ENCODE measurements at places on chromosomes 16 and 17. TPM values are rescaled to one million over a fixed set of nuclear protein-coding genes. Genes with fewer than 3 reads are reported as not detected.

The ITGAX gene
- polyA plus RNA-seq = 78.8 TPM

The USP10 gene
- polyA plus RNA-seq = 51.0 TPM

DNA sequence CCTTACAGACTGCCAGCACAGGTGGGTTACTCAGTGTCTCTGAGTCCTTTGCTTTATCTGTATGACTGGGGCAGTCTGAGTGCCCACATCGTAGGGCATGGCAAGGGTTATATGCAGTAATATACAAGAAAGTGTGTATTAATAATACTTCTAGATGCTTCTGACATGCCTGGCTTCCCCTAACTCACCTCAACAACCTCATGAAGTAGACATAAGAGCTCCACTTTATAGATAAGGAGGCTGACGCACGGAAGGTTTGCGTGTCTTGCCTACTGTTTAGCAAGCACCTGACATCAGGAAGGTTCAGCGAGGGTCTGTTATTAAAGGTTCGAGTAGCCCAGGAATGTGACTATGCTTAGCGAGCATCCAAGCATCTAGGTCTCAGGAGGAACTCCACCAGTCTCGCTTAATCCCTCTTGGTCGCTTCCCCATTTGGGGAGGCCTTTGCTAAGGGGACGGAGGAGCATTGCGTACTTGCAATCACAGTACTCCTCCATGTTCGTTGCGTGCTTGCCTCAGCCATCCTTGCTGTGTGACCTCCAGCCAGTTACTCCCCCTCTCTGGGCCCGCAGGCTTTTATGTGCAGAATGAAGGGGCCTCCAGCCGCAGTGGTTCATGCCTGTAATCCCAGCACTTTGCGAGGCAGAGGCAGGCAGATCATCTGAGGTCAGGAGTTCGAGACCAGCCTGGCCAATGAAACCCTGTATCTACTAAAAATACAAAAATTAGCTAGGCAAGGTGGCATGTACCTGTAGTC lies 1.6 kb downstream of the KCNG4 start:
- no peak for DNase-seq

DNA sequence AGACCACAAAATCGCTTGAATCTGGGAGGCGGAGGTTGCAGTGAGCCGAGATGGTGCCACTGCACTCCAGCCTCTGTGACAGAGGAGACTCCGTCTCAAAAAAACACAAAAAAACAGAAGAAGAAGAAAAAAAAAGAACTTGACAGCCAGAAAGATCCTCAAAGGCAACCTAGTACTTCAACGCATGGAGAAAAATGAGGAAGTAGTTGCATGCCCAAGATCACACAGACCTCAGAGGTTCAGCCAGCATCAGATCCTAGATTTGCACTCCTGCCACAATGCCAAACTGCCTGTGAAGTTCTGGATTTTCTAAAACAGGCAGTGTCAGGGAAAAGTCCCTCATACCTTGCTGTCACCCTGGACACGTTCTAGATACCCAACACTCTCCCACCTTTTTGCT lies 1.5 kb downstream of the ATPAF2 start:
- peak; percentile 68 for DNase-seq

DNA sequence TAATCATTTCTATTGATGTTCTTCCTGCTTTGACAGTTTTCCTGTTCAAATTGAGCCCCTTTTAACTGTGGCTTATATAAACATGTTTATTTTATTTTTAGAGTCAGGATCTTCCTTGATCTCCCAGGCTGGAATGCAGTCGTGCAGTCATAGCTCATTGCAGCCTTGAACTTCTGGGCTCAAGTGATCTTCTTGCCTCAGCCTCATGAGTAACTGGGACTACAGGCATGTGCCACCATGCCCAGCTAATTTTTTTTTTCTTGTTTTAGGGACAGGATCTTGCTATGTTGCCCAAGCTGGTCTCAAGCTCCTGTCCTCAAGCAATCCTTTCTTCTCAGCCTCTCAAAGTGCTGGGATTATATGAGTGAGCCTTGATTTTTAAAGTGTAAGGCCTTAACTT lies 14.7 kb downstream of the PHKB start:
- no peak for DNase-seq

DNA sequence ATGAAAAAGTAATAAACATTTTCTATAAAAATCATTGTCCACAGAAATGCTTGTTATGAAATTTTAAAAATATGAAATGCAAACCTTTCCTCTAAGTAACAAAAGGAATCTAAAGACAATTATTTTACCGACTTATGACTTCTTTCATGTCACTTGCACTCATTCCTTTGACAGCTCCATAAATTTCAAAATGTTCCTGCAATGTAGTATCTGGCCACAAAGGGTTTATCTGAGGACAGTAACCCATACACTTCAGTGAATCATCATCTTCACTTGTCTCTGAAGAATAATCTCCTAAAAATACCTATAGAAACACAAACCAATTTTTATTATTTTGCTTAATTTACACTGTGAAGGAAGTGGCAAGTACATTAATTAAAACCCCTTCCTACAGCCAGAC lies 25.6 kb upstream of the ABCA10 start:
- DNase-seq = no peak

DNA sequence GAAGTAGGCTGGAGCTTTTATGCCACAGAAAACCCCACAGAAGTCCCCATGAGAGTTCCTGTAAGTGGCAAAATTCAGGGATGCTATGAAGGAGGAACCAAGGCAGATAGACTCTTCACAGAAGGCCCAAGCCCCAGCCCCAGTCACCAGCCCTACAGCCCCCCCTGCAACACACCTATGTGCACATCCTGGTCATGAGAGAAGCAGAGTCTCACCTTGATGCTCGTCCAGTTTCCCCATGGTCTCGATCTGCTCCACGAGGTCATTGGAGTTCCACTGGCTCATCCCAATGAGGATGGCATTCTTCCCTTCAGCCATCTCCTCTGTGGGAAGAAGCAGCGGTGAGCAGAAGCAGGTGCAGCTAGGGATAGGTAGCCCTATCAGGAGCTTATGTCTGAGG lies 31.2 kb downstream of the PITPNM3 start:
- DNase-seq = no peak

GRCh38 chr16:28167730-28168129 lies 44.0 kb downstream of the XPO6 start:
- DNase-seq = no peak

DNA sequence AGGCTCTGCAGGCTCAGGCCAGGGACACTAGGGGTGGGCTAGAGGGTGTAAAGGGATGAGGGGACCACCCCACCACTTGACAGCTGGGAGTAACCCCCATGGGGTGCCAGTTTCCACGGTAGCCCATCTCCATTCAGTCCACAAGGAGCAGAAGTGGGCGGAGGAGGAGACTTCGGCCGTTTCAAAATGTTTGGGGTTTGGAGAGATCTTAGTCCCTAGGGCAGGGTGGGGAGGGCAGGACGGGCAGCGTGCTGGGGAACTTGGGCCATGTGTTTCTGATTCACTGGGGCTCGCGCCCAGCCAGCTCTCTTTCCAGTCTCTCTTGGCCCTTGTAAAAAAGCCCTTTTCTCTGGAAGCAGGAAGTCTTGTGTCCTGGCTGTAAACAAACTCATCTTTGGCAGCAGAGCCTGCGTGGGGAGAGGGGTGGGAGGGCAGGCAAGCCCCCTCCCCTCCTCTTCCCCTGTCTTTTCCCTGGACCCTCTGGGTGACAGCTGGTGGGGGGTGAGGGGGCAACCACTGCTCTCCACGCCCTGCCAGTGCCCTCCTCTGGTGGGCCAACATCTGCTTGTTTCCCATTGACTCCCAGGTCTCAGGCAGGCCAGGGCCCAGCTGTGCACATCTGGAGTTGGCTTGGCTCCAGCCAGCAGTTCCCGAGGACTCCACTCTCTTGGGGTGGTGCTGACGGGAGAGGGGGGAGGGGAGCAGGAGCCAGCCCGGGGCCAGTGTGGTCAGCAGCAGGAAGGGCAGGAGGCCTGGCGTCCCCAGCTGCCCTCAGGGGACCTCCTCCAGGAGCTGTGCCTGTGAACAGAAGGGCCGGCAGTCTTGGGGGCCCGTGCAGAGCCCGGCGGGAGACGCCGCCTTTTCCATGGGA lies 8.1 kb downstream of the CYGB start:
- DNase-seq = peak; percentile 43

All from B cell (primary cell).